ENCODE measurements at places on chromosomes 3 and 15.

DNA sequence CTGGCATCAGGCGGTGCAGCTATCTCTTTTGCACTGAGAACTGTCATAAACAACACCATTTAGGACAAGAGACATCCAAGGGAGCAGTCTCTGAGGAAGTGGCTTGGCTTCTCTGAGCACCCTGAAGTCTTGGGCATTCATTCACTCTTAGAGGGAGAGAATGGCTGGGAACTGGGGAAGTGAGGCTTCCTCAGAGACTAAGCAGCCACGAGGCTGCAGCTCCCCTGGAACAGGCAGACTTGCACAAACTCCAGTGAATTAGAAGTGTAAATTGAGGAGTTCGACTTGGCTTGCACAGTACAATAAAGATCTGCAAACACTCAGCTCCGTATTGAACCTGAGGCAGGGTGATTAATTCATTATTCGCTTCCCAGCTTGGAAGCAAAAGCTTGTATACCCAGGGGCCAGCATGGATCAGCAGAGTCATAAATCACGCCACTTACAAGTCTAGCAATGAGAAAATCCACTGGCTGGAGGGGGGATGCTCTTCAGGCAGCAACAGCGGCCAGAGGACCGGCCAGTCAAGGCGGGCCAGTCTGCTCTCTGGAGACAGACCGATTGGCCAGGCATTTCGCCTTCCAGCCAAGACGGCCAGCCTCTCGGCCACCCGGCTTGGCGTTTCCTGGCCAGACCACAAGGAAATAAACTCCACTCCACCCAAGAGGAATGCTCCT lies 118.8 kb upstream of the ADPGK start:
- no peak for DNase-seq

- DNase-seq, result no peak
These were observed 95.4 kb downstream of the HMG20A start for GRCh38 chr15:77516076-77516475.

DNA sequence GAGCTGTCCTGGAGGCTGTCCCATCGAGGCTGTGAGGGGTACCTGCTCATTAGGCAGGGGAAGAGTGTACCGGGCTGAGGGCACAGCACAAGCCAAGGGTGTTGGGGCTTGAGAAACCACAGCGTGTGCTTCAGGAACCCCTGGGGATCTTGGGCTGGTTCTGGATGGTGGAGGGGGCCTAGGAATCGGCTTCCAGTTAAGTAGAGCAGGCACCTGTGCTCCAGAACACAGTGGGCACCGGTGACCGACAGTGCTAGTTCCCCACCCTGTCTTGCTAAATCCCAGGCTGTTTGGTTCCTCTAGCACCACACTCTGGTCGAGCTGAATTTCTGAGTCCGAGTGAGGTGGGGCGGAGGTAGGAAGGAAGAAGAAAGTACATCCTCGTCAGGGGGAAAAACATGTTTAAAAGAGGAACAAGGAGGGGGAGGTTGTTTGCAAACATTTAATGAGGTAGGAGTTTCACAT lies 29.1 kb downstream of the SLC6A6 start:
- no peak for DNase-seq

GRCh38 chr3:64104691-64105111 lies 81.4 kb upstream of the PSMD6 start:
- DNase-seq, result no peak

DNA sequence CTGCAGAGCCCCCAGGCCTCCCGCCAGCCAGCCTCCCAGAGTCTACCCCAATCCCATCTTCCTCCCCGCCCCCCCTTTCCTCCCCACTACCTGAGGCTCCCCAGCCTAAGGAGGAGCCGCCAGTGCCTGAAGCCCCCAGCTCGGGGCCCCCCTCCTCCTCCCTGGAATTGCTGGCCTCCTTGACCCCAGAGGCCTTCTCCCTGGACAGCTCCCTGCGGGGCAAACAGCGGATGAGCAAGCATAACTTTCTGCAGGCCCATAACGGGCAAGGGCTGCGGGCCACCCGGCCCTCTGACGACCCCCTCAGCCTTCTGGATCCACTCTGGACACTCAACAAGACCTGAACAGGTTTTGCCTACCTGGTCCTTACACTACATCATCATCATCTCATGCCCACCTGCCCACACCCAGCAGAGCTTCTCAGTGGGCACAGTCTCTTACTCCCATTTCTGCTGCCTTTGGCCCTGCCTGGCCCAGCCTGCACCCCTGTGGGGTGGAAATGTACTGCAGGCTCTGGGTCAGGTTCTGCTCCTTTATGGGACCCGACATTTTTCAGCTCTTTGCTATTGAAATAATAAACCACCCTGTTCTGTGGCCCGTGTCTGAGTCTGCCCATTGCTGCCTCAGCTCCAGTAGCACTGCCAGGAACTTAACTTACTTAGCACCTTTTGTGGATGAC lies 32.2 kb downstream of the PTPN23 start:
- DNase-seq, result no peak

GRCh38 chr15:78301828-78302227 lies 2.4 kb upstream of the SKIC8 start:
- no peak for DNase-seq

DNA sequence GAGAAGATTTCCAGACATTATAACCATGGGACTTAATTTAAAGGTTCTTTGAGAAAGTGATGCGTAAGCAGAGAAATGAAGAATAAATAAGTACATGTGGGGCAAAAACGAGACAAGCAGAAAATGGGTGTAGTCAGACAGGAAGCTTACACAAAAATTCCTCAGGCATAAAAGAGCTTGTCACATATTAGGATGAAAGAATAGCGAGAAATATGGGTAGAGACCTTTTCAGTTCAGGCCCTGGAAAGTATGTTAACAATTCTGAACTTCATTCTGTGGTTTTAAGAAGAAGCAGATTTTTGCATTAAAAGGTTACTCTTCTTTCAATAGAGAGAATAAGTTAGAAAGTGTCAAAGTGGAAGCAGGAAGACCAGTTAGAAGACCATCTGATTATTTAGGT lies 352.4 kb downstream of the ROBO1 start:
- no peak for DNase-seq

DNA sequence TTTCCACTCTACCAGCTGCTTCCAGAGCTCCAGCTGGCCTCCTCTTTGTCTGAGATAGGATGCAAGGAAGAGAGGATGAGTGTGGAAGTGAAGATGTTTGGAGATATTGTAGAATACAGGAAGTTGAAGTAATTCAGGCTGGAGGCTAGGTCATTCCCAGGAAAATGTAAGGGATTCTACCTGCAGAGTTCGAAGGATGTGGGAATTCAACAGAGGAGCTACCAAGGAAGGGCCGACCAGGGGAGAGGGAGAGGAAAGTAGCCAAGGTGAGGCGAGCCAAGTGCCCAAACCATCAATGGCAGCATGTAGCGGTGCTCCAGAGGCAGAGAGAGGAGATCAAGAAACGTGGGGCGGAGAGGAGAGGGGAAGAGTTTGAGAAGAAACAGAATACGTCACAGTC lies 49.0 kb upstream of the EPHB3 start:
- DNase-seq, result no peak

DNA sequence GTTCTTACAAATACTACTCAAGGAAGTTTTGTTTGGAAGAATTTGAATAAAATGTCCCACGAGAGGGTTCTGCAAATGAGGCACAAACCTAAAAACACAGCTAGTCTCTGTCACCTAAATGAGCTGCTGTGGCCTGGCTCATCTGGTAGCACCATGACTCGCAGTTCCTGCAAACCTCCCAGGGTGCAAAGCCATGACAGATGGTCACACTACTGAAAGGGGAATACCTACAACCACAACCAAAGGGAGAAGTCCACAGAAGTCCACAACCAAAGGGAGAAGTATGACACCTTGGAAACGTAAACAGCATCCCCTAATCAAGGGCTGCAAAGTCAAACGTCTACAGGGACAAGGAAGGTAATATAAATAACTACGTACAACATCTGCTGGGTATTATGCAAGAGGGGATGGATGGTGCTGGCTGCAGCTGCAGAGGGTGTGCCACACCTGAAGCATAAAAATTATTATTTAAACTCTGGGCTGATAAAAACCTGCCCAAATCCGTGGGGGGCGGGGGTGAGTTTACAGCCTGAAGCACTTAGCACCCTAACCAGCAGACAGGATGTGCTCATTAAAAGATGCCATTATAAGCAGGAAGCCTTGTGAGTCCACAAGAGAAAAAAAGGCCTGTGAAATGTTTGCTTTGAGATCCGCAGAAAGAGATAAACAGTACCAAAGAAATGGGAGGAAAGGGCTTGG lies 184.0 kb downstream of the MAGI1 start:
- DNase-seq, result no peak

- DNase-seq, result no peak
These were observed 8.6 kb upstream of the TRIM59 start for GRCh38 chr3:160458151-160458550.

Data from GM12891 (cell line).